A549 treated with Hydrocortisone at 1 μM for 4 hours (cell line): ENCODE measurements at places on chromosomes 6 and 20. TPM values are rescaled to one million over a fixed set of nuclear protein-coding genes. Genes with fewer than 3 reads are reported as not detected.

The NKAPL gene
- 0.06 TPM in 1 of 5 replicates, not detected in the others for total RNA-seq

The GPR63 gene
- 0.38 to 0.47 TPM (median 0.43 TPM) in 5 replicates for total RNA-seq

The CRISP3 gene
- total RNA-seq, result not detected in 5 replicates

The GPLD1 gene
- 0.71 to 1.4 TPM (median 1.1 TPM) in 5 replicates for total RNA-seq

The MICA gene
- total RNA-seq, result 27.8 to 29.9 TPM (median 29.8 TPM) in 5 replicates

The TFAP2C gene
- 11.2 to 14.7 TPM (median 13.3 TPM) in 5 replicates for total RNA-seq

The GSTA2 gene
- total RNA-seq, result 0.10 TPM in 1 of 5 replicates, not detected in the others

The LAMP5 gene
- total RNA-seq, result 0.13 TPM in 1 of 5 replicates, not detected in the others

The CD40 gene
- total RNA-seq, result 3.1 to 5.1 TPM (median 4.1 TPM) in 5 replicates

The SLC22A16 gene
- not detected in 5 replicates for total RNA-seq

The PNPLA1 gene
- total RNA-seq, result 0.08 TPM in 1 of 5 replicates, not detected in the others

The GJA10 gene
- total RNA-seq, result not detected in 5 replicates

The SLCO4A1 gene
- 11.4 to 13.4 TPM (median 12.6 TPM) in 5 replicates for total RNA-seq

The PTCRA gene
- total RNA-seq, result not detected in 5 replicates

The ARG1 gene
- total RNA-seq, result not detected in 5 replicates

The PLEKHG1 gene
- 0.32 to 1.3 TPM (median 0.58 TPM) in 5 replicates for total RNA-seq

The RRAGD gene
- 3.5 to 4.8 TPM (median 4.6 TPM) in 5 replicates for total RNA-seq

The LY86 gene
- not detected in 5 replicates for total RNA-seq

The ENPP5 gene
- total RNA-seq, result not detected in 5 replicates

The SLA2 gene
- 0.02 to 0.20 TPM (median 0.14 TPM) in 3 of 5 replicates, not detected in the others for total RNA-seq

The COL11A2 gene
- total RNA-seq, result 0.52 to 0.93 TPM (median 0.73 TPM) in 5 replicates
